ENCODE measurements at places on chromosomes 2 and 18. TPM values are rescaled to one million over a fixed set of nuclear protein-coding genes. Genes with fewer than 3 reads are reported as not detected.

Gene ACVR1C
- not detected for total RNA-seq

Gene LANCL1
- 23.8 TPM for total RNA-seq

Gene OSR1
- not detected for total RNA-seq

Gene NEU2
- total RNA-seq: not detected

Gene ABCG8
- total RNA-seq: not detected

Gene LYG1
- not detected for total RNA-seq

Gene FBXO48
- total RNA-seq: 0.48 TPM

Gene SERPINB10
- total RNA-seq: not detected

Gene LYPD1
- 1.9 TPM for total RNA-seq
